Astrocyte of the hippocampus (primary cell): ENCODE measurements at places on chromosomes 5 and 9.

DNA sequence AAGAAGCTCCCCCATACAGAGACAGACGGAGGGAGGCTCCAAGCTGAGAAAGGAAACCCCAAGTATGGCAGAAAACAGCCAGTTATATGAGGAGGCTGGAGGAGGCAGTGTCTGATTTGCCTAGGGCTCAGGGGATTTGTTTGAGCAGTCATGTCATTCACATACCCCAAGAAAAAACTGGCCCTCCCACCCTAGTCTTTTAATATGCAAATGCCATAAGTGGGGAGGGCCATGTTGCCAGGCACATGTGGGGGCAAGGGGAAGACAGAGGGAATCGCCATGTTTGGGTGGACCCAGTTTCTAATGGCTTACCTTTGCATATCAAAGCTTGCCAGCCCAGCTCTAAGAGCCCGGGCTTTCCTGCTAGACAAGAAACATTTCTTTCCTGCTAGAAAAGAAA lies 1163.8 kb downstream of the TAF11L14 start:
- no peak for DNase-seq

DNA sequence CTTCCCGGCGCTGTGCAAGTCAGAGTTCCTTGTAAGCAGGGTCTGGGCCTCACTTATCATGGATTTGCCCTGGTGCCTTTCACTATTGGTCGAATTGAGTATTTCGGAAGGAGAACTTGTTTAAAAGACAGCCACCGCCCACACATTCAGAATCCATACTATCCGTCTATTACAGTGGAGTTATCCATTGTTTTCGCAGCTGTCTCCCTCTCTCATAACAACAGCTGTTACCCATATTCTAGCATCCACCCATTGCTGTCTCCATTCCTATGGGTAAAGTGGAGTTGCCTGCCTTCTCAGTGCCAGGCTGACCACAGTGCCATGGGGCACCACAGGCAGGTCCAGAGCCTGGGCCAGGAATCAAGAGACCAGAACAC lies 20.2 kb downstream of the FAXDC2 start:
- no peak for DNase-seq

- DNase-seq, result no peak
Observed at GRCh38 chr9:106779796-106780195, 83.2 kb upstream of the ZNF462 start.

DNA sequence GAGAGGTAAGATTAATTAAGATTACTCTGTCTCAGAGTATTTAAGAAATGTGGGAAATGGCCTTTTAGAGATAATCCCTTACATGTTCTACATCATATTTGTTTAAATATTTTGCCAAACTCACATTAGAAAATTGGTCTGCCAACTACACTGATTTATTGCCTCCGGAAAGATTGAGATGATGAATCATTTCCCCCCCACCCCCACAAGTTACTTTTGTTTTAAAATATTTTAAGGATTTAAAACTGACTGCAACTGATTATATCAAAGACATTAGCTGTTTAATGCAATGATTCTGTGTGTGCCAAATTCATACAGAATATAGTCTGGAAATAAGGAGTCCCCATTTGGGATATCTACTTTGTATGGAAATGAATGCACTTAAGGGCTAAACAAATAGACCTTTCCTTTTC lies 674.4 kb downstream of the PRR16 start:
- no peak for DNase-seq

- no peak for DNase-seq
Observed at GRCh38 chr9:3526997-3527940, 1.5 kb upstream of the RFX3 start.

GRCh38 chr5:173303878-173304590 lies 24.2 kb downstream of the STC2 start:
- DNase-seq, result peak; percentile 54

GRCh38 chr9:22102146-22103053 lies 93.3 kb upstream of the CDKN2B start:
- DNase-seq, result no peak
